ENCODE measurements at places on chromosomes 3 and 15.

DNA sequence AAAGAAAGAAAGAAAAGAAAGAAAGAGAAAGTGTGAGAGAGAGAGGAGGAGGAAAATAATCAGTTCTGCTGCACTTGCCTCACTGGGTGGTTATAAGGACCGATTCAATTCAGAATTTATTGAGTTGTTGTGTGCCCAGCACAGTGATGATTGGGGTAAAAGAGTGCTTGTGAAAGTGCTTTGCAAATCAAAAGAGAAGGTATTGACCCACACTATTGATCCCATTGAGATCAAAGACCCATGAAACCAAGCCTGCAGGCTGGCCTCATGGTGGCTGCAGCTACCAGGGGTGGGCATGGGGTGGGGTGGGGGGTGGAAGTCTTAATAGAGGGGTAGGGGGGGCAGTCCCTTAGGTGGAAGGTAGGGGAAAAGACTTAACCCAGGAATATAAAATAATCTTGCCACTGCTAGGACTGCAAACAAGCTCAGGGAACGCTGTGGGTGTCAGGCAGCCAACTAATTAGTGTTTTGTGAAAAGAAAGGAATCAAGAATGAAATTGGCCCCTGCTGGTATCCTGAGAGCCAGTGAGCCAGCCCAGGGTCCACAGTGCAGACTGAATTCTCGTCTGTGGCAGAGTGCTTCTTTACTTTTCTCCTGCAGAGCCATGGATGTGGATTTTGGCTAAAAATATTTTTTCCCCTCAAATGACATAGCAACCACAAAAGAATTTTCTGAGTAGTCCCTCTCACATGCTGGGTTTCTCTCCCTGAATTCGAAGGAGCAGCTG is 34.2 kb downstream of the CLEC3B start:
- DNase-seq, result no peak

DNA sequence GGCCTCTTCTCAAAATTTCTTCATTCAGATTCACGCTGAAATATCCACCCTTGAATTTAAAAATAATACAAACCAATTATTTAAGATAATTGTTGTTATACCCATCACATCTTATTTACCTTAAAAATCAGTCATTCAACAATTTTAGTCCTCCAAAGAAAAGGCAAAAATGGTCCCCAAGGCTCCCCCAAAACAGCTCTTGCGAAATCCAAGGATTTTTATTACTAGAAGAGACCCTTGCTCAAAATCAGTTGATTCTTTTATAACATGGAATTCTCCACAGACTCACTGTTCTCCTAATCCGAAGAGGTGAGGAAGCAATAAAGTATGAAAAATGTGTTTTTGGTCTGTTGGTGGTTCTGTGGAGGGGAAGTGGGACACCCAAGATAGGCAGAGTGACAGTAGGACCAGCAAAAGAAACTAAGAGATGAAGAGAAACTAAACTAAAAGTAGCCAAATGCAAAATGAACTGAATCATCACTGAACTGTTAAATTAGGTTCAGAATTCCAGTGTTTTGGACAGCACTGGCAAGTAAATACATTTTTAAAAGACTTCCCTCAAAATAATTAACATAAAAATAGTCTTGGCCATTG is 19.1 kb upstream of the PLCH1 start:
- no peak for DNase-seq

GRCh38 chr15:75107908-75108838 is 84.8 kb downstream of the PPCDC start:
- no peak for DNase-seq

DNA sequence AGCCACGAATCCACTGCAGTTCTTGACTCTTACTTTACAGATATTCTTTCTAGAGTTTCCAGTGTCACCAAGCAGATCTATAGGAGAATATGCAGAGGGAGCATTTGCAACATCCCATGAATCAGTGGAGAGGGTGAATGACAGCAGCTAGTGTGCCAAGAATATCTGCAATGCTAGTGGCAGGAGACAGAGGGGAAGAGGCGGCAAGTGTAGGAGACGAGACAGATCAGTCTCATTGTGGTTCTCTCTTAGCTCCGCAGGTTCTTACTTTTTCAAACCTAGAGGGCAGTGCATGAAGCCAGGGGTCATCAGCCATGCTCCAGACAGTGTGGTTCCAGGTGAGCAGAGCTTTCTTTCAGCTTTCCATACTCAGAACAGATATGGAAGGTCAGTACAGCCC is 744 bp downstream of the ZNF619 start:
- no peak for DNase-seq

All from NCI-H526 treated with DMSO at 0.1 percent for 48 hours (cell line).